ENCODE measurements at places on chromosomes 7 and 10.
A peak's percentile ranks its signal among the peaks of the same experiment; 100 is the strongest.

GRCh38 chr7:3438352-3438751, 137.3 kb downstream of the SDK1 start:
- DNase-seq, result no peak

DNA sequence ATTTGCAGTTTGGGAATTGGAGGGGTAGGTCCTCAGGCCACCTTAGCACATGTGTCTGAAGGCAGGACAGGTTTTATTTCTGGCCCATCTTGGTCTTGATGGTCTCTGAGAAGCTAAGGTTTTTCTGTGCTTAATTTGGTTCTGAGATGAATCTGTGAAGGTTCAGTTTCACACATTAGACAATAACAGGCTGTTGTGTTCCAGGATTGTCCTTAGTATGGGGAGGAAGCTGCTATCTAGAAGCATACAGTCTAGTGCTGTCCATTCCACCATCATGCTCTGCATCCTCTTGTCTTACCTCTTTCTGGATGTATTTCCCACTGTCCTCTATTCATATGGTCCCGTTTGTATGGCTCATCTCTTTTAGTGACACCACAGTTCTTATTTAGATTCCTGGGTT, 7.1 kb downstream of the UBE2D1 start:
- no peak for DNase-seq

- no peak for DNase-seq
Observed at GRCh38 chr10:101256387-101256786, 27.1 kb upstream of the LBX1 start.

DNA sequence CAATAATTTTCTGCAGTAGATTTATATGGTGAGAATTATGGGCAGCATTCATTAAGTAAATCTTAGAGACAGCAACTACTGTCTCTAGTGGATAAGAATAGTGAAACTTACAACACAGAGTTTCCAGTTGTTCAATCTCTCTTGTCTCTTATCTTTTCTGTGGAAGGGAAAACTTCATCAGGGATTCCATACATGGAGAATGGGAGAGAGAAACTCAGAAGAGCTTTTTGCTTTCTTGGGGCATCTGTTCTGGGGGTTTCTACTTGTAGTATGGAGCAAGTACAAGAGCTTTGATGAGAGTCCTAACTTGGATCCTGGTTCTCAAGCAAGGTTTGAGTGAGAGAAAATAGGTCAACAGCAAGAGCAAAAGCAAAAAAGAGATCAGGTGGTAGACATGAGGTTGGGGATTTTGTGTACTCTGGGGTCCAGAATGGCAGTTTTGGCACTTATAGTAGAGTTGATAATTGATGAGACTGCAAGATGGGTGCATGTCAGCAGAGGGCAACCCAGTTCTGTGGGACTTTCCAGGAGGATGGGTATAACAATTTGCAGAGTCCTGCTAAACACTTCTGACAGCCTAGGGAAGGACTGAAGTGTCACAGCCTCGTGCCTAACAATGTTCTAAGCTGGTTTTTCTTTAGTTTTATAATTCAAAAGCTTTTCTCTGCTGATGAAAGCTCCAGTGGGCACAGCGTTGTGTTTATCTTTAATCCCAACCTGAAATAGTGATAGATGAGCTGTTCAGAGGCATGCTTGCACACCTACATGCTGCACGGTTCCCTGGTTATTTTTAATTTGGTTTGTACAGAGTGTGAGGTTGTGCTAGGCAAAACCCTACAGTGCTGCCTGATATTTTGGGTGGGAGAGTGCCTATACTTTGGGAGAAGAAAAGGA, 32.0 kb upstream of the STRIP2 start:
- DNase-seq, result peak; percentile 22

- DNase-seq, result no peak
Observed at GRCh38 chr10:48247680-48248079, 26.8 kb downstream of the FRMPD2 start.

DNA sequence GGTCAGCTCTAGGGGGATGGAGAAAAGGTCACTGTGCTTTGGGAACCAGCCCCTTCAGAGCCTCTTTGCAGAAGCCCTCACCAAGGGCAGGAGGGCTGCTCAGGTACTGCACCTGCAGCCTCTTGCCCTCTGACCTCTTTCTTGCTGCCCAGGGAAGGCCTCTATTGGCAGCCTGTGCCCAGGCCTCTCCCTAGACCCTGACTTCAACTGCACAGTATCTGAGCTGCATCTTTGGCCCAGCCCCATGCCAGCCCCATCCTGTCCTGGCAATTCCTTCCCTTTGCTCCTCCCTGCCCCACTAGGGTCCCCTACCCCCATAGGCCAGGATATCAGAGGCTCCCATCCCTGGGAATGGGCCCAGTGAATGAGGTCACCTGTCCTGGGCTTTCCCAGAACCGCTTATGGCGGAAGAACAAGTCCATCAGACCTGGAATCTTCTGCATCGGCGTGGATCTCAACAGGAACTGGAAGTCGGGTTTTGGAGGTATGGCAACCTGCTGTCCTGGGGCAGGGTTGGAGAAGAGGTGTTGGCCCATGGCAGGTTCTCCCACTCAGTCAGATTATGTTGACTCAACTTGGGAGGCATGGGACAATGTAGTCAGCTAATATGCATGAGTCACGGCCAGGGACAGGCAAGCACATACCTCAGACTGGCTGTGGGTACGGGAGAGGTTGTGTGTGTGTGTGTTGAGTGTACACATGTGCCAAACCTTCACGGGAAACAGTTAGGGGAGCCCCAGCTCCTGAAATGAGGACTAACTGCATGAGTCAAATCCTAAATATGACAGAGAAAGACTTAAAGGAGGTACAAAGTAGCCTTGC, 17.1 kb upstream of the CPA1 start:
- peak; percentile 55 for DNase-seq

GRCh38 chr7:100003711-100004661, 11.4 kb upstream of the ZKSCAN1 start:
- DNase-seq, result no peak

GRCh38 chr7:37732888-37733287, 49.3 kb downstream of the GPR141 start:
- DNase-seq, result no peak

DNA sequence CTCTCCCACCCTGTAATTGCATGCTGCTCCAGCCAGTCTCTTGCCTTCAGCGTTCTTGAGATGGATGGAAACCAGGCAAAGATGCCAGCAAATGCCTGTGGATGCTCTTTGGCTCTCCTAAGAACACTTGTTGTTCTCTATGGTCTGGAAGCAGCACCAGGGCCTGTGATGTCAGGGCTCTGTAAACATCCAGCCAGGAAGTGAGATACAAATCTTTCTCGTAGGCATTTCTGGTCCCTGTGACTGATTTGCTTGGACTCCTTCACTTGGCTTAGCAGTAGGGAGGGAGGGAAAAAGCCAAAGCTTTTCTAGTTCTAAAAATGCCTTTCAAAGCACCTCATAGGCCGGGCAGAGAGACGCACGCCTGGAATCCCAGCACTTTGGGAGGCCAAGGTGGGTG, 201.3 kb downstream of the REEP3 start:
- DNase-seq, result no peak

DNA sequence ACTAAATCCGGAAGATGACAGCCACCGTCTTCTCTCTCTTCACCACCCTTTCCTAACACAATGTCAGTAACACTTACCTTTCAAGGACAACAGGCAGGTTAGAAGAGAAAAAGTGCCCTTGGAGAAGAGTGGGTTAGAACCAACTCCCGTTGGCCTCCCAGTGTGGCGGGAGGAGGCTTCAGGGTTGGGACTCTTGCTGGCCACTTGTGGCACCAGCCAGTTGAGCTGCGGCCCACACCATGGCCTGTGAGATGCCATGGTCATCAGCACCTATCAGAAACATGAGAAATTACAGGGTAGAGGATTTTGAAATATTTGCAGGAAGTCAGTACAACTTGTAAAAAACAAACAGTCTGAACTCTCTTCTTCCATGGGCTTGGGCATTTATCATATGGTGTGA, 93.8 kb downstream of the MKI67 start:
- DNase-seq, result no peak

DNA sequence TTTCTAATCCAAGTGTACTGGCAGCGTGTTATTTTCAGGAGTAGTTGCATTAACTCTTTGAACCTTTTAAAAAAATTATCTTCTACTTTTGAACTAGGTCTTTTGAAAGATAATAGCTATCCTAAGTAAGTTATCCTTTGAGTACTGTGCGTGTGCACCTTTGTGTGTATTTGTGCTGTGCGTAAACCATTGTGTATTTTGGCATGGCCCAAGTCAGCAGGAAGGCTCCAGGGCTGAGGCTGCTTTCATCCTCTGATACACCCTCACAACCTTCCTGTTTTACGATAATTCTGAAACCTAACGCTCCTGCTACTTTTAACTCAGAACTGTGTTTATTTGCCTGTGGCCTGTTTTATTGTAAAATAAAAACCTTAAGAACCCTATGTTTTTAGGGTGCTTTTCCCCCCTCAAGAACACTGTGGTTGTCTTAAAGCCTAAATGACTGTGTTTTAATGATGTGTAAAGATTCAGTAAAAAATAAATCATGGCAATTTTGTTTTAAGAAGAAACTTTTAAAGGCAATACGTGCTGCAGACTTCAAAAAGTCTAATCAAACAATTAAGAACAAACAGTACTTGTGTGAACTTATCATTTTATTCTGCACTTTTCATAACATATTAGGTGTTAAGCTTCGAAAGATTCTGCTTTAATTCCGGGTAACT, 57.5 kb downstream of the HDAC9 start:
- no peak for DNase-seq

- DNase-seq, result no peak
Observed at GRCh38 chr7:128740996-128741395, 1.8 kb downstream of the CALU start.

DNA sequence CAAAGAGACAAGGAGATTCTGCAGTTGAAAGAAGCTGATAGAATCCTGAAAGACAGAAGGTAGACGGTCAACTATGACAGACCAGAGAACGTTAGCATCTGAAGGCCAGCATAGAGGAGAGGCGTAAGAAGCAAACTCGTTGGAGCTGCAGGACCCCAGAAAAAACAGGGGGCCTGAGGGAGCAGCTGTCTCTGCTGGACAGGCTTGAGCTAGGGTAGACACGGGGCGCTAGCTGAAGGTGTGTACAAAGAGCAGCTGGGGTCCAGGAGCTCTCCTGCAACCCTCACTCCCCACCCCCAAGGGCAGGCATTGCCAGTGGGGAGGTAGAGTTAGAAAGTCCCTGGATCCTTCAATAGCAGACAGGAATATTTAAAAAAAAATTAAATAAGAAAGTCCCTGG, 14.6 kb upstream of the GDI2 start:
- no peak for DNase-seq

DNA sequence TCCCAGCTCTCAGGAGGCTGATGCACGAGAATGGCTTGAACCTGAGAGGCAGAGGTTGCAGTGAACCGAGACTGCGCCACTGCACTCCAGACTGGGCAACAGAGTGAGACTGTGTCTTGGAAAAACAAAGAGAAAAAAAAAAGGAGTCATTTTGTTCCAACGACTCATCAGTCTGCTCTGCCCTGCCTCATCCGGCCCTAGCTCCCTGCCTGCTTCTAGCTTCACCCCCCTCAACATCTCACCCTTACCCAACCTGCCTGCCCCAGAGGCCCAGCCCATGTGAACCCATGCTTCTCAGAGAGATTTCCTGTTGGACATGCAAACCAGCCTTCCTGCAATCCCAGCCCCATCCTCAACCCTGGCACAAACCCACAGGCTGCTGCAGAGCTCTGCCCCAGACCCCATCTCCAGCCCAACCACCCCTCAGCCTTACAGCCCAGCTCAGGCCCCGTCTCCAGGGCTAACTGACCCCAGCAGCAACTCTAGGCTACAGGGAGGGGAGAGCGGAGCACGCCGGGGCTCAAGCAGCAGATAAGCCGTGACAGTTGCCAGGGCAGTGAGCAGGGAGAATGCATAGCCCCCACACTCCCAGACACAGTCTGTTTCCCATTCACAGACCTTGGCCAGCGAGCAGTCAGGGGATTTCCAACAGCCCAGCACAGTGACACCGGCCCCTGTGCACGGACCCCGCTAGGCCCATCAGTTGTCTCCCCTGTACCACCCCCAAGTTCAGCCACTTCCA, 86.0 kb upstream of the KCTD7 start:
- no peak for DNase-seq

GRCh38 chr10:26743841-26744240, 46.3 kb downstream of the PDSS1 start:
- no peak for DNase-seq

DNA sequence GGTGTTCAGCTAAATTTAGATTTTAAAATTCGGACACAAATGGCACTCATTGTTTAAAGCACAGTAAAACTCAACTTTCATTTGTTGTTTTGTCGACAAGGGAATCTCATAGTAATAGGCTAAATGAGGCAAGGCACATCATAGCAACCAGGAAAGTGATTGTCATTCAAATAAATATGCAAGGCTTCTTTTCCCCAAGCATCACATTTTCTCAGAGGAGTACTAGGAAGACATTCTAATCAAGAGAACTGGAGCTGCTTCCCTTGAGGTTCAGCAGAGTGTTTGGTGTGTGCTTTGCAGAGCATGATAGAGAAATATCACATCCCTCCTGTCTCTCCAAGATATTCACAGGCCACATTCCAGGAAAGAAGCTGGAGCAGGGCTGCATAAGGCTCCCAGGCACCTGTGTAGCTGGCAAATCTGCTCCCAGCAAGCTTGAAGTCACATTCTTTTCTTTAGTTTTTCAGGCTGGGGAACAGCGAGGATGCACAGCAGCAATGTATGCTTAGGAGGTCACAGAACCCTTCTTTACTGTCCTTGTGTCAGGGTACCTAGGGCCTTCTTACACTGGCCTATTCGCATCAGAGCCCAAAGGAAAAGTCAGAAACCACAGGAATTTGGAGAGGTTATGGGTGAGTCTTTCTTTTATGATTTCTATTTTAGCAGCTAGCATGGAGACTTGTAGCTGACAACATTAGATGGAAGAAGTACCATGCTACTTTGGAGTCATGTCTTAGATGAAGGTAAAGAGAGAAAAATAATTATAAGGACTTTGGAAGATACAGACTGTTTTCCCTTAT, 95.9 kb upstream of the HDAC9 start:
- DNase-seq, result no peak

- no peak for DNase-seq
Observed at GRCh38 chr10:118841881-118842605, 87.3 kb upstream of the CACUL1 start.

GRCh38 chr7:44748948-44749731, 493 bp downstream of the ZMIZ2 start:
- DNase-seq, result no peak

DNA sequence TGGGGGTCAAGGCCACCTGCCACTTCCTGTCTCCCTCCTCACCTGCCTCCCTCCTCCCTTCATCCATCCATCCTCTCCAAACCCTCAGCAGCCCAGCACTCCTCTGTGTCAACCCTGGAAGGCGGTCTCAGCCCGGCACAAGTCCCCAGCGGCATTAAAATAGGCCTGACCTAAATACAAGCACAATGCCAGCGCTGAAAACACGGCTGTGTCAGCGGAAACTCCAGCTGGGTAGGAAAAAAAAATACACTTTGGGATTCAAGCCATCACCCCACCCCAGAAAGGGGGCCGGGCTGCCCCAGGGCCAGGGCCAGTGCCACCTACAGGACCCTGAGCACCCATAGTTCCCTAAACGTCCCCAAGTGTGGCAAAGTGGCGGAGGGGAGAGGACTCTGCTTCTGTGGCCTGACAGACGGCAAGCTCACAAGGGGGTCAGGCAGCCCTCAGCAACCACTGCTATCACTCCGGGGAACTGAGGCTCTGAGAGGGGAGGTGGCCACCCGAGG, 22.7 kb upstream of the GTF2IRD1 start:
- DNase-seq, result no peak

Measured in stimulated activated CD4-positive, alpha-beta T cell treated with anti-CD3 and anti-CD28 coated beads, Interleukin-4, amount 100 ng/mL, for 24 hours (primary cell).